ENCODE measurements at places on chromosomes 13 and 19. TPM values are rescaled to one million over a fixed set of nuclear protein-coding genes. Genes with fewer than 3 reads are reported as not detected.

C19orf33 gene
- not detected for total RNA-seq

GRCh38 chr19:11446652-11447301, 11.3 kb downstream of the PRKCSH start:
- H3K4me1 ChIP-seq: peaks cover 5% of the 10 kb centered on the region
- H3K36me3 ChIP-seq: peaks cover 5% of the 10 kb centered on the region
- no peaks in the 10 kb centered on the region for H3K27me3 ChIP-seq
- no peak overlapping the region for H3K27ac ChIP-seq

FPR3 gene
- total RNA-seq: not detected

KLK12 gene
- total RNA-seq: not detected

DNA sequence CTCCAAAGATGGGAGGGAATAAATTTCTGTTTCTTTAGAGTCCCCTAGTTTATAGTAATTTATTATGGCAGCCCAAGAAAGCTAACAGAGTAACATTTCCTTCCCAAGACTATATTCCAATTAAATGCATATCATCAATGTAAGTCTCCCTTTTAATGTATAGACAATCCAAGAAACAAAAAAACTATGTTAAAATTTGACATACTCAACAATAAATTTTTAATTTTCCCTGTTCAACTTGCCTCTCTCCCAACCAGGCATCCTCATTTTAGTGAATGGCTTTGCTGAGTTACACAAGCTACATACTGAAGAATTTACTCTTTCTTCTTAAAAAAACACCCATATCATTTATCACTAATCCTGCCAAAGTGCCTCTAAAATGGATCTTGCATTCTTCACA, 1357.7 kb downstream of the PCDH9 start:
- H3K27ac ChIP-seq: no peak overlapping the region
- no peaks in the 10 kb centered on the region for H3K4me1 ChIP-seq
- no peak for DNase-seq
- no peaks in the 10 kb centered on the region for H3K27me3 ChIP-seq

DNA sequence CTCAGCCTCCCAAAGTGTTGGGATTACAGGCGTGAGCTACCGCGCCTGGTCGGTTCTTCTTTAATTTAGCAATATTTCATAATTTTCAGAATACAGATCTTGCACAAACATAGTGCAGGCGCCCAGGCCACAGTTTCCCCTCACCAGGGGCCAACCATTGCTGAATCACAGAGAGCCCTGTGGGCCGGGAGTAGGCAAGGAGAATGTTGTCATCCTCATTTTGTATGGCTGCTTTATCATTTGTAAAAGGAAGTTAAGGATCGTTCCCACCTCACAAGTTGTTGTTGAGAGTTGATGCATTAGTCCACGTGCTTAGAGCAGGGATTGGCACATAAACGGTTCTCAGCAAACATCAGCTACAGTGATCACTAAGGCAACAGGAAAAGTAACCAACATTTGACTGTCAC, 30.2 kb downstream of the MEIS3 start:
- H3K27ac ChIP-seq: no peak overlapping the region
- peaks cover 17% of the 10 kb centered on the region for H3K4me1 ChIP-seq
- DNase-seq: no peak

GRCh38 chr13:102606537-102607309, 9.9 kb downstream of the TPP2 start:
- peaks cover 39% of the 10 kb centered on the region for H3K36me3 ChIP-seq
- H3K4me3 ChIP-seq: no peak overlapping the region
- DNase-seq: no peak
- H3K27me3 ChIP-seq: no peaks in the 10 kb centered on the region
- no peak overlapping the region for H3K27ac ChIP-seq

- no peaks in the 10 kb centered on the region for H3K4me1 ChIP-seq
- H3K4me3 ChIP-seq: no peak overlapping the region
- no peaks in the 10 kb centered on the region for H3K36me3 ChIP-seq
- no peak for DNase-seq
- no peak overlapping the region for H3K27ac ChIP-seq
Observed at GRCh38 chr13:30892966-30893365, 13.1 kb upstream of the MEDAG start.

LIPE gene
- total RNA-seq: 31.5 TPM

GRCh38 chr13:49784886-49785570, 7.5 kb downstream of the KPNA3 start:
- no peak overlapping the region for H3K27ac ChIP-seq
- no peaks in the 10 kb centered on the region for H3K27me3 ChIP-seq
- H3K4me3 ChIP-seq: no peak overlapping the region
- no peak for DNase-seq

- DNase-seq: no peak
- H3K4me3 ChIP-seq: no peak overlapping the region
- no peak overlapping the region for H3K27ac ChIP-seq
- no peaks in the 10 kb centered on the region for H3K27me3 ChIP-seq
- H3K36me3 ChIP-seq: no peaks in the 10 kb centered on the region
- peaks cover 21% of the 10 kb centered on the region for H3K4me1 ChIP-seq
Observed at GRCh38 chr19:1901940-1902404, 3.2 kb upstream of the ADAT3 start.

GRCh38 chr13:95642028-95642621, 2.4 kb downstream of the DZIP1 start:
- H3K27ac ChIP-seq: no peak overlapping the region
- H3K4me3 ChIP-seq: no peak overlapping the region
- DNase-seq: no peak
- no peaks in the 10 kb centered on the region for H3K36me3 ChIP-seq
- peaks cover 23% of the 10 kb centered on the region for H3K27me3 ChIP-seq

DNA sequence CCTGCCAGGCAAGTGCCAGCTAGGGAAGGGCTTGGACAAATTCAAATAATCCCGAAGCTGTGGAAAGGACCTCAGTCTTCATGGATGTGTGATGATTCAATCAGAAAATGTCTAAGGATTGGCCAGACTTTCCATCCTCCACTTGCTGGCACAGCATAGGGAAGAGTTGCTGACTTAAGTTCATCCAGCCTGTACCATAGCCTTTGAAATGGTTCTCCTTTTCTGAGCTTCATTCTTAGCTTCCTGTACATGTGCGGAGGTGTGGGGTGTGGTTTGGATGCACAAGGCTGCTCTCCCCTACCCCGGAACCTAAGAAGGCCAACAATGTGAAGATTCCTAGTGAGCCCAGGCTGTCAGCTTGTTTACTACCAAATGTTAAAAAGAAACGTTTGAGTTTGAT, 959 bp upstream of the IGFL3 start:
- H3K27me3 ChIP-seq: peaks cover 44% of the 10 kb centered on the region
- no peak for DNase-seq

DNA sequence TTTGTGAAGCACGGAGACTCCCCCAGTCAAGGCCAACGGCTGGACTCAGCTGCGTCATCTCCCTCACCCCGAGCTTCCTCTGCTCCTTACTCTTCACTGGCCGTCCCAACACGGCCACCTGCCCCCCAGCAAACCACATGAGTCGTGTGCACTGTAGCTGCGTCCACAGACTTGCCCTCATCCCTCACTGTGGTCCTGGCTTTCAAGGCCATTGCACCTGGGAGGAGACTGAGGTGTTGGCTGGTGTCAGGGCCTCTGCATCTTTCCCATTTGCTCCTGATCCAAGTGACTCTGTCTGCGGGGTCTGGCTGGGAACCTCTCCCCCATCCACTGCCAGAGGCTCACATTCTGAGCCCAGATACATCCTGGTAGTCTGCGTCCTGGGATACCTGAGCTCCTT, 11.5 kb downstream of the PLPP2 start:
- no peak overlapping the region for H3K27ac ChIP-seq
- H3K36me3 ChIP-seq: no peaks in the 10 kb centered on the region
- H3K27me3 ChIP-seq: peaks cover 21% of the 10 kb centered on the region
- DNase-seq: no peak
- H3K4me1 ChIP-seq: no peaks in the 10 kb centered on the region
- H3K4me3 ChIP-seq: no peak overlapping the region

DNA sequence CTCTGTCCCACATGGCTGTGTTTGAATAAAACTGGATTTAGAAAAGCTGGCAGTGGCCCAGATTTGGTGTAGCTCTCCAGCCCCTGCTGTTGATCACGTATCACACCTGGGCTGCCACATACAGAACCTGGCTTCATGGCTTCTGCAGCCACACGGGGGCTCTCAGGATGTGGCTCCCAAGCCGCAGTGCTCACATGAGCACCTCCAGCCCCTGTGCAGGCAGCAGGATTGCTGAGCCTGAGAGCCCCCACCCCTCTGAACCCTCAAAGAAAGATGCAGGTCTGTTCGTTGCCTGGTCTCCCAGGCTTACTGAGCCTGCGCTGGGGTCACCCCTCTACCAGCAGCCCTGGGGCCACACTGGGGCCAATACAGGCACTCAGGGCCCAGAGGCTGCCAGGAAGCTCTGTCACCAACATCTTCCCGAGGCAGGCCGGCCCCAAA, 2.7 kb downstream of the PLEKHF1 start:
- no peaks in the 10 kb centered on the region for H3K27me3 ChIP-seq
- peak overlapping the region; percentile 93 for H3K27ac ChIP-seq
- H3K4me1 ChIP-seq: peaks cover 60% of the 10 kb centered on the region
- peak overlapping the region; percentile 94 for H3K4me3 ChIP-seq
- peaks cover 8% of the 10 kb centered on the region for H3K36me3 ChIP-seq
- no peak for DNase-seq

DNA sequence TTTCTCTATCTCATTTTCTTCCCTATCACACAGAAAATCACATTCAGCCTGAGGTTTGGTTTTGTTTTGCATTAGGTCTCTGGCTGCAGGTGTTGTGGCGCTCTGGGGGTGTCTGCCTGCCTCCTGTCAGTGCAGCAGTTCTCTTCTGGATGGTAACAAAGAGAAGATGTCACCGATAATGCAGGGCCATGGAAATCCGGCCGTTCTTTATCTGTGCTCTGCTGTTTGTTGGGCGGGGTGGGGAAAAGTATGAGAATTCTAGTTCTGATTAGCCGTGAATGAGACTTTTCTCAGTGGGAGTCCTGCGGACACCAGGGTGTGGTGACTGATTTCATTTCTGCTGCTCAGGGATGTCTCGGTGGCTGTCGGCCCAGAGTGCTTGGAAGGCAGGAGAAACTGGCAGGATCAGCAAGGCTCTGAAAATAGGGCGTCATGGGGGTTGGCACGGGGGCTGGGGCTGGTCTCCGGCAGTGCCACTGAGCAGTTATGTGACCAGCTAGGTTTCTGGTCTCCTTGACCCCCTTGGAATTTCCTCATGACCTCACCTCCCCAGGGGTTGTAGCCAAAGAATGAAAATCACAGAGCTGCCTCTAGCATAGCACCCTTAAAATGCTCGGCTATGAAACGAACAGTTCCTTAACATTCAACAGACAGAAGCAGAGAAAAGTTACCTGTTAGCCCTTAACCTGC, 5.0 kb downstream of the RNF113B start:
- H3K36me3 ChIP-seq: no peaks in the 10 kb centered on the region
- peaks cover 17% of the 10 kb centered on the region for H3K27me3 ChIP-seq
- no peak for DNase-seq
- no peak overlapping the region for H3K4me3 ChIP-seq
- no peaks in the 10 kb centered on the region for H3K4me1 ChIP-seq

DNA sequence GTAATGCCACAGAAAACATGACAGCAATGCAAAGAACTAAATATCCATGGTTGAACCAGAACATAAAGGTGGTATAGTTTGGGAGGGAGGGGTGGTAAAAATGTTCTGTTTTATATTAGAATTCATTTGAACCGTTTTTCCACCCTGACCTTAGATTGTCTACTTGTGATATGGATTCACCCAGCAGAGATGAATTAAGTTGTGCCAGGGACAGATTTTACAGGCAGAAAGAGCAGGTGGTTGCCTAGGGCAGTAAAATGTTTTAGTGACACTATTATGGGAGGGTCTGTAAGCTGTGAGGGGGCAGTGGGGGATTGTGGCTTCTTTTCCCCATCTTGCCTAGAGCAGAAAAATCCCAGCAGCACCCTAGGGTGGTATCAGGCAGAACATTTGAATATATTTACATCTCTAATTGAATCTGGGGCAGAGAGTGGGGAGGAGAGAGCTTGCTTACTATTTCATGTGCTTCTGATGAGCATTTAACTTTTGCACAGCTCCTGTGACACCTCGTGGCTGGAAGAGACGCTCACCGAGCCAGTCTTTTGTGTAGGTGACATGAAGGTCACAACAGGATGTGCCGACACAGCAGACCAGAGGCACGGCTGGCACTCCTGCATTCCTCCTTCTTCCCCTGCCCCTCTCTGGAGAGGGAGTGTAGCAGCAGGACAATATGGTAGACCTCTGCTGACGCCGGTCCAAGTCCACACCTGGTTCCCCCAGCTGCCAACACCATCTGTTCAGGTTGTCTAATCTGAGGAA, 452.3 kb downstream of the IRS2 start:
- no peaks in the 10 kb centered on the region for H3K36me3 ChIP-seq
- no peak overlapping the region for H3K27ac ChIP-seq
- peaks cover 10% of the 10 kb centered on the region for H3K27me3 ChIP-seq
- H3K4me1 ChIP-seq: no peaks in the 10 kb centered on the region

DNA sequence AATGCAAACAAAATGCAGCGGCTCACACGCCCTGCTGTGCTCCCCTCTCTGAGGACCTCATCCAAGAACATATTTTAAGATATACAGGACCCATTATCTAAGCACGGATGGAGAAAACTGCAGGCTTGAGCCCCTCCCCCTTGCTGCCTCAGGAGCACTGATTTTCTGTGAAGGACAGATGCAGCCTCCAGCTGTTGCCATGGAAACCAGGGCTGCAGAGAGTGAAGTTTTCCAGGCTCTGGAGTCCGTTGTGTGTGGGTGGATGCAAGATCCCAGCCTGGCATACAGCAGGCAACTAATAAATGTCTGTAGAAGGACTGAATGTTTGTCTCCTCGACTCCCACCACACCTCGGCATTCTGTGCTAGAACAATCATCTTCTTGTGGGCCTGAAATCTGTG, 105.6 kb upstream of the PEG3 start:
- no peaks in the 10 kb centered on the region for H3K4me1 ChIP-seq
- H3K4me3 ChIP-seq: no peak overlapping the region

GRCh38 chr13:96141032-96141431, 51.1 kb downstream of the HS6ST3 start:
- no peaks in the 10 kb centered on the region for H3K36me3 ChIP-seq
- no peaks in the 10 kb centered on the region for H3K27me3 ChIP-seq
- H3K27ac ChIP-seq: no peak overlapping the region
- no peak for DNase-seq
- H3K4me3 ChIP-seq: no peak overlapping the region
- no peaks in the 10 kb centered on the region for H3K4me1 ChIP-seq

SLC25A30 gene
- total RNA-seq: 28.3 TPM

DNA sequence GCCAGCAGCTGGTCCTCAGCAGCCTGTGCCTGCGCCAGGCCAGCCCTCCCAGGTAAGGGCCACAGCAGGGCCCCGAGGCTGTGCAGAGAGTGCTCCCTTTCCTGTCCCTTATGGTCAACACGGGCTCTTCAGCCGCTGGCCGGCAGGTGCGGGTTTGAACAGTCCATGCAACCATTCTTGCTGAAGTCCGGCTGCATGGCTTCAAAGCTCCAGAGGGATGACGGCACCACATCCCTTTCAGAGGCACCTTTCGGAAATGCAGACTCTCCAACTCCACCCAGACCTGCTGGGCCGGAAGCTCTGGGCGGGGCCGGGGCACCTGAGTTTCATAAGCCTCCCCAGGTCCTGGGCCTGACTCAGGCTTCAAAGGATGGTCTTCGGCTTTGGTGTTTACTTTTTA, 81.3 kb downstream of the SPACA7 start:
- H3K27me3 ChIP-seq: peaks cover 19% of the 10 kb centered on the region
- H3K36me3 ChIP-seq: no peaks in the 10 kb centered on the region
- H3K4me3 ChIP-seq: no peak overlapping the region
- no peaks in the 10 kb centered on the region for H3K4me1 ChIP-seq
- no peak for DNase-seq

GRCh38 chr19:50328224-50328872, 829 bp downstream of the KCNC3 start:
- peak overlapping the region; percentile 64 for H3K4me3 ChIP-seq
- H3K27ac ChIP-seq: no peak overlapping the region
- peaks cover 25% of the 10 kb centered on the region for H3K36me3 ChIP-seq
- H3K4me1 ChIP-seq: peaks cover 45% of the 10 kb centered on the region

Measured in natural killer cell treated with Interleukin-12 subunit alpha and Interleukin-12 subunit beta and Interleukin-15 and Interleukin-18, amount 100 ng/mL, for 72 hours (primary cell).